ENCODE measurements at places on chromosomes 7 and 10.

- DNase-seq, result peak; percentile 90
These were observed at the start of gene SLC12A9 for GRCh38 chr7:100852048-100852872. Gene SLC12A9, plus strand, starts transcription at chr7:100852713. Its CDS starts 1,485 bp downstream, at chr7:100854198.

DNA sequence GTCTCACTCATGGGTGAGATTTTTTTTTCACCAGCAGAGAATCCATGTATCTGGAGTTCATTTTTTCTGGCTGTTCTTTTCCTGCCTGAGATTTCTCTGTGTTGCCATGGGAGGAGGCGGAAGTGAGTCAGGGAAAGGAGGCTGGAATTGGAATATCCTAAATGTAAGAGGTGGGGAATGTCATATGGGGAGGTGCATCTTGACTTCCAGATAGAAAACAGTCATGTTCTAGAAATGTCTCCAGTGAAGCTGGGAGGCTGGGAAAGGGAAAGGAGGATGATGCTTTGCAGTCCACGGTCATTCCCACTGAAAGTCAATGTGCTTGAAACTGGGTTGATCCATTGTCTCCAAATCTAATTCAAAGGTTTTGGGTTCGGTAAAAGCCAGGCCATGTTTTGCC, 39.7 kb upstream of the HPS1 start:
- DNase-seq, result no peak

GRCh38 chr10:124672181-124672638, 72.0 kb downstream of the FAM53B start:
- DNase-seq, result no peak

DNA sequence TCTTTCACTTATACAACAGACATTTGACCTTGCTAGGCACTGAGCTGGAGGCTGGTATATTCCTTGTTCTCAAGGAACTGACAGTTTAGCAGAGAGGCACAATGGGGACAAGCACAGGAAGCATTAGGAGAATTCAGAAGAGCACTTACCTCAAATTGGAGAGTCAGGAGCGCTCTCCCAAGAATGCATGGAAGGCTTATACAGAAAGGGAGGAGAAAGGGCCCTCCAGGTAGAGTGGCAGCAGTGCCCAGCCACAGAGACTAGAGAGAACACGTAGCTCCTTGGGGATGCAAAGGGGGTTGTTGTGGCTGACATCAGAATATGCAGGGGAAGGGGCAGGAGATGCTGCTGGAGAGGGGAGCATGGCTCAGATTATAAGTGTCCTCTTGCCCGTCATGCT, 78.2 kb upstream of the MKLN1 start:
- DNase-seq, result no peak

DNA sequence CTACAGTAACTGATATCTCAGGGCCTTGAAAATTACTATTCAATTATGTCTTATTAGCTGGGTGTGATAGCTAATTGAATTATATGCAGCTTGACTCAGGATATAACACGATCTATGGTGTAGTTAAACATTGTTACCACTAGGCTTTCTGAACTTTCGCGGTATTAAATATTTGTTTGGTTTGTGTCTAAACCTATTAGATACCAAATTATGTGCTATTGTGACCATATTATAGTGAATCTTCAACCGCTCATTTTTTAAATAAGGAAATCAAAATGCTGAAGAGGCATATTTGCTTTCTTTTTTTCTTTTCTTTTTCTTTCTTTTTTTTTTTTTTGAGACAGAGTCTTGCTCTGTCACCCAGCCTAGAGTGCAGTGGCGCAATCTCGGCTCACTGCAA, 99.3 kb upstream of the RSU1 start:
- no peak for DNase-seq

GRCh38 chr7:17773289-17773626, 167.0 kb downstream of the SNX13 start:
- DNase-seq, result peak; percentile 89

DNA sequence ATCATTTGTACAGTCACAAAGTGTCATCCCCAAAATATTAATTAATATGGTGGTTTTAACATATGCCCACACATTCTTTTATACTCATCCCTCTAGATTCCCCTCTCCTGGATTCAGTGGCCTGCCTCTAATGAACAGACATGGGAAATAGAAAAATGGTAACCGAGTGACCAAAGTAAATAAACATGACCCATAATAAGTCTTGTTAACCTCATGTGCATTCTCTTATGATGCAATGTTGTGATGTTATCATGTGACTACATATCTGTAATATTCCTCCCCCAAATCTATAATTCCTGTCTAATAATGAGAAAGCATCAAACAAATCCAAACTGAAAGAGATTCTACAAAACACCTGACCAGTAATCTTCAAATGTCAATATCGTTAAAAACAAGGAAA, 164.5 kb upstream of the PRSS1 start:
- DNase-seq, result no peak

- peak; percentile 39 for DNase-seq
These were observed 268.4 kb upstream of the NPVF start for GRCh38 chr7:25496476-25497368.
